ENCODE measurements at places on chromosomes 4 and X.

DNA sequence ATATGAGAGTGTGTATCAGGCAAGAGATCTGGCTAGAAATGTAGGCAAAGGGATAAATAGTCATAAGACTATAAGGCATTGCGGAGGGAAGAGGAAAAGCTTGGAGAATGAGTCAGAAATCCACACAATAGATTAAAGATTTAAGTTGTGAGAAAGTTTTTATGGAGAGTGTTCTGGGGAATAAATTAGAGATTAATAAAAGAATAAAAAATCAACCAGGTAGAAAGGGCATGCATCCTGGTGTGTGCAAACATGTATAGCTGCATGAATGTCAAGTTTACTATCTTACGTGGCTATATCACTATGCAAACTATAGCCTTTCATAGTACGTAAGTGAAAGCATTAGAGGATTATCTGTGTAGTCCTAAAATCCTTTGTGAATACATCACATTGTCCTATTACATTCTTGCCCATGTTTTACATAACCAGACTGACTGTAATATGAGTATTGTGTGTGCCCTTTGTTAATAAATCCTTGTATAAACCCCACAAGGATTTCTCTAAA lies 36.9 kb downstream of the SNCA start:
- DNase-seq, result no peak

DNA sequence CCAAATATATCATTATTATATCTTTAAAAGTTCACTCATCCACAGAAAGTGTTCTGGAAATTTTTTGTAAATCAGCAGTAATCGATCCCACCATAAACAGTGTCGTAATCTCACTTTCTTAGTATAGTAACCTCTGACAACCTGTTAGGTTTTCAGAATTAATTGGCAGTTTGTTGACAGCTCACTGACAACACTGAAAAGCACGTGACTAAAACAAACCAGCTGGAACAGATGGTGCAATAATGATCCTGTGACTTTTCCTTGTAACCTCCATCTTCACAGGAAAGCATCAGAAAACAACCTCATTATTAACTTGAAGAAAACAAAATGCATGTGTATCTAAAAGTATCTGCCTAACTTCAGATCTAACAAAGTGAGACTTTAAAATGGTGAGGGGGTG lies 48.5 kb downstream of the FSTL5 start:
- no peak for DNase-seq

DNA sequence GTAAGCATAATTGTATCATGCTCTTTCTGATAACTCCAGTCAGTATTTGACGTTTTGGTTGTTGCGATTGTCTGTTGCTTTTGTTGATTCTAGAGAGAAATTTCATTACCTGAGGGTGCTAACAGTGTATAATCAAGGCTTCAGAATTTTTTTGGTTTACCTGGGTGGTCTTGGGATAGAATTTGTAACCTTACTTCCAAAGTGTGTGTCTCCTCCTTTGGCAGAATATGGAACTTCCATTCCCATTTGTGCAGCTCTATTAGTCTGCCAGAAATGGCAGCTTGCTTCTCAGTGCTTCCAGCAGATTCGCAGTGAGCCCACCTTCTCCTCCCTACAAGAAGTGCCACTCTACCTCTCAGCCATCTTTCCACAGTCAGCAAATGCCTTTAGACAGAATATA lies 5.3 kb downstream of the COPS4 start:
- no peak for DNase-seq

GRCh38 chr4:45423896-45424295 lies 697.5 kb upstream of the GNPDA2 start:
- no peak for DNase-seq

GRCh38 chrX:23936180-23936579 lies 28.4 kb downstream of the CXorf58 start:
- DNase-seq, result no peak

- no peak for DNase-seq
Observed at GRCh38 chr4:7777017-7777710, 162.5 kb downstream of the AFAP1 start.

GRCh38 chr4:155638195-155638965 lies 28.3 kb upstream of the GUCY1A1 start:
- DNase-seq, result no peak

DNA sequence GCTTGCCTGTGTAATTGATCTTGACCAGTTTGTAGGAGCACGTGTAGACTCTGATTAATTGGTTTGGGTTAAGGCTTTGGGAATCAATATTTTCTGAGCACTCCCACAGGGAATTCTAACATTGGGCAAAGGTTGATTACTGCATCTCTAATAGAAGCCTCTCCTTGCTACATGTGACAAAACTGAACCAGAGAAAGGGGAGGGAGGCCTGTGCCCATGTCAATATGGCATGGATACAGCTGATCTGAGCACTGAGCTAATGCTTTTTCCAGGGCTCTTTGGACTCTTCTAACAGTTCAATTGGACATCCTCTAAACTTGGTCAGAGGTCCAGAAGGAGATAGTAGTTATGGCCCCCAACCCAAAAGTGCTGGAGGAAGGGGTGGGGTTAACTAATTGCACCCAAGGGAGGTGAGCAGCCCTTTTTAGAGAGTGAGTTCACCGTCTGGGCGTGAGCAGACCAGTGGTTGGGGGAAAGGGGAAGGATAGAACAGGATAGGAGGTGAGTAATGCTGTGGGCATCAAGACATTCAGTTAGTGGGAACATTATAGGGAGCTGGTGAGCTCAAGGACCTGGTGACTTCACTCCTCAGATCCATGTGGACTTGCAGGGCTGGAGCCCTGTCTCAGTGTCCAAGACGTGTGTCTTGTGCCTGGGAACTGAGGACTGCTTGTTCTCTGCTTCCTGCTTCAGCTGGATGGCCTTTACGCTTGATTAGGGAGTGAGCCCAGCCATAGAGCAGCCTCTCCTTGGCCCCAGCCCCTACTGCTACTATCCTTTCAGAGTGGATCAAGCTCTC lies 22.8 kb downstream of the MSN start:
- DNase-seq, result no peak

DNA sequence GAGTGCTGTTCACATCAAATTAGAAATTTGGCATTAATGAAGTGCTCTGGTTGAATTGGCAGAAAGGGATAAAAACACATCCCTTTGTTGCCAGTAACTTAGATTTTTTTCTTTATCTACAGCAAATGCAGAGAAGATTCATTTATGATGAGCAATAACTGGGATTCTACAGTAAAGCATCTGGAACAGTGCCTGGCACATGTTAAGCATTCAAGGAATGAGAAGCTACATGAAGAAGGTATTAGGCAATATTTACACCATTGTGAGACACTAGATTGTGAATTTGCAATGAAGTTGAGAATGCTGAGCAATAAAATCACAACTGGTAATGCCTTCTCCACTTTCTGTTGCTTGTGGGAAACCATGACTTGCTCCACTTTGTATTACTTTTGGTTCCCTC lies 33.5 kb downstream of the PCDH19 start:
- DNase-seq, result no peak

GRCh38 chr4:112954286-112954685 lies 95.2 kb upstream of the ANK2 start:
- DNase-seq, result no peak

GRCh38 chr4:116361790-116362189 lies 723.6 kb downstream of the TRAM1L1 start:
- DNase-seq, result no peak

DNA sequence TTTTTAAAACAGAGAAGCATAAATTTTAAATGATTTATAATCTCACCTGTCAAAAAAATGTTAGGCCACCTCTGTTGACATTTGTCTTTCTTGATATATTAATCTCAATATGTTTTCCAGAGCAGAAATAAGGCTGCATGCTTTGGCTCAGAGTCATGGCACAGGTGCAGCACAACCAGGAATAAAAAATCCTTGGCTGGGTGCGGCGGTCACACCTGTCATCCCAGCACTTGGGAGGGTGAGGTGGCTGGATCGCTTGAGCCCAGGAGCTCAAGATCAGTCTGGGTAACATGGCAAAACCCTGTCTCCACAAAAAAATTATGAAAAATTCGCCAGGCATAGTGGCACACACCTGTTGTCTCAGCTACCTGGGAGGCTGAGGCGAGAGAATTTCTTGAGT lies 18.1 kb downstream of the CPLX1 start:
- no peak for DNase-seq

GRCh38 chr4:134326866-134327265 lies 125.3 kb upstream of the PABPC4L start:
- no peak for DNase-seq

DNA sequence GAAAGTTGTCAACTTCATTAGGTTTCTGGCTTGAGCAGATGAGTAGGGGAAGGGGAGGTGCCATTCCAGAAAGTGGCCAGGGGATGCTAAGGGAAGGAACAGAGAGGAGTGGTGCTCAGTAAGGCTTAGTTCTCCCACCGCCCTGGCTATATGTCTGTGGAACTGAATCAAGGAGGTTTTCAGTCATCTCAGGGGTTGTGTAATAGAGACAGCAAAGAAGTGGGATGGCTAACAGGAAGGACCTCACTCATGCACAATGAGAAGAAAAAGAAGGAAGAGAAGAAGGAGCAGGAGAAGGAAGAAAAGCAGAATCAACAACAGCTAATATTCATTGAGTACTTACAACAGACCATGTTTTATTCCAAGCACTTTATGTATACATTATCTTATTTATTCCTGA lies 368.7 kb downstream of the MID1IP1 start:
- DNase-seq, result no peak

DNA sequence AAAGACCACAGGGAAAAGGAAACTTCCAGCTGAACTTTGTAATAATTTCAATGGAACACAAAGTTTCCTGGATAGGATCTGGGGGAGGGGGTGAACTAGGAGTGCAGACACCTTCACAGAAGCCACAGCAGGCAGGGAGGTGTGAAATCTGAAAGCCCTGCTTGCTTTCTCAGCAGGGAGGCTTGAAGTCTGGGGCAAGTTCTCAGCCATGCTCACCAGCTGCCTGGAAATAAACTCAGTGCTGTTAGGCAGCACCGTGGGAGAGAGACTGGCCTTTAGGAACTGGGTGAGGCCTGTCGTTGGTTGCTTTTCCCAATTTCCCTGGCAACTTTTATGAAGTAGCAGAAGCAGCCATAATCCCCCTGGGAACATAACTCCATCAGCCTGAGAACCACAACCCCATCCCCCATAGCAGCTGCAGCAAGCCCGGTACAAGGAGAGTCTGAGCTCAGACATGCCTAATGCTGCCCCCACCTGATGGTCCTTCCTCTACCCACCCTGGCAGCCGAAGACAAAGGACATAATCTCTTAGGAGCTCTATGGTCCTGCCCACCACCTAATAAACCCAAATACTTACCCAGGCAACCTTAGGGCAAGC lies 39.2 kb upstream of the NMU start:
- no peak for DNase-seq

- DNase-seq, result peak; percentile 47
Observed at GRCh38 chr4:48944756-48945241, 38.2 kb upstream of the OCIAD2 start.

DNA sequence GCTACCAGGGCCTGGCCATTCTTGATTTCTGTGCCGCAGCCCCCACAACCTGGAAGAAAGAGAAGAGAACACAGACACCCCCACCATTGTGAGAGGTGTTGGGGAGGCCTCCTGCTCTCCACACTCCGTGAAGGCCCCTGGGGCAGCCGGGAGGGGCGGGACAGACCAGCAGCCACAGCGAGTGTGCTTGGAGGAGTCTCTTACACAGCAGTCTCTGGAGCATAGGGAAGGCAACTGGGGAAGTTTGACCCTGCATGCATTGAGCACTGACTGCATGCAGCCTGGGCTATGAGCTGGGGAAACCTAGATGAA lies 77.9 kb downstream of the ABLIM2 start:
- DNase-seq, result no peak

DNA sequence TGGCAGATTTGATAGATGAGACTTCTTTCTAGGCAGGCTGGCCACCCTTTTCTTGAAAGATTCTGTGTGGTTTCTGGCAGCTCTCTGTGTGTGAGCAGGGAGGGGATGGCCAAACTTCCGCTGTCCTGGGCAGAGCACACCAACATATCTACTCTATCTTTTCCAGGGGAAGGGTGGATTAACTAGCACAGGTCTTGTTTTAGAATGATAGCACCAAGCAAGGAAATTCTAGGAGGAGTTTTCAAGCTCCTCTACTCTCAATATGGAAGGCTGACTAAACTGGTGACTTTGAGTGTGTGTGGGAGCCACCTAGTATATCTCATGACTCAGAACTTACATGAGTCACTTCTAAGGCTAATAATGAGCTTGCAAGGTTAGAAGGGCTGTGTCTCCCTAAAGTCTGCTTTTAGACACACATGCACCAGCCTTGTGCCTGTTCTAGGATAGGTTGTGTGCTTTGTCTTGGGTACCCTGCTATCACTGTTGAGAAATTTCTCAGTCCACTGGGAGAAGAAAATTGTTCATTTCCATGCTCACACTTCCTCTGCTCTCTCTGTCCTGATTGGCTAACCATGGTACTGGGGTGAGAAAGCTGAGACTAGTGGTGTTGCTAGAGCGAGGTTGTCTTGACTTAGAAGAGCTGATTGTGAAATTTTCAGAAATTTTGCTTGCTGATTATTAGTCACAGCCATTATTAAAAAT lies 72.9 kb downstream of the YIPF6 start:
- DNase-seq, result no peak

DNA sequence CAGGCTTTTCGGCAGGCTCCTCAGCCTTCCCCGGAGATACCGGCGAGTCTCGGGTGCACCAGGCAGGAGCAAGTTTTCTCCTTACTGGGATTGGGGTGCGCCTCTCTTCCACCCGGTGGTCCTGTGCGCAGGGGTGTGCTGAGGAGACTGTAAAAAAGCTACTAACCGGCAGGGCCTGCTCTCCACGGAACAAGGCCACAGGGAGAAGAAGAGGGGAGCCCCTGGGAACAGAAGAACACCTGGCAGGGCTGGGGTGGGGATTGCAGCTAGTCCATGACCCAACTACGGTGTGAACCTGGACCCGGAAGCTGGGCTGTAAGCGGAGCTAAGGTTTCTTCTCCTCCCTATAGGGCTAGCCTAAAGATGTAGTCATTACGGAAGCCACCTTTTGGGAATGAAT lies 17.7 kb upstream of the ZIC3 start:
- no peak for DNase-seq

- no peak for DNase-seq
Observed at GRCh38 chr4:172412851-172413580, 599.8 kb downstream of the GALNTL6 start.

- DNase-seq, result no peak
Observed at GRCh38 chr4:72283357-72283756, 251.6 kb downstream of the NPFFR2 start.

DNA sequence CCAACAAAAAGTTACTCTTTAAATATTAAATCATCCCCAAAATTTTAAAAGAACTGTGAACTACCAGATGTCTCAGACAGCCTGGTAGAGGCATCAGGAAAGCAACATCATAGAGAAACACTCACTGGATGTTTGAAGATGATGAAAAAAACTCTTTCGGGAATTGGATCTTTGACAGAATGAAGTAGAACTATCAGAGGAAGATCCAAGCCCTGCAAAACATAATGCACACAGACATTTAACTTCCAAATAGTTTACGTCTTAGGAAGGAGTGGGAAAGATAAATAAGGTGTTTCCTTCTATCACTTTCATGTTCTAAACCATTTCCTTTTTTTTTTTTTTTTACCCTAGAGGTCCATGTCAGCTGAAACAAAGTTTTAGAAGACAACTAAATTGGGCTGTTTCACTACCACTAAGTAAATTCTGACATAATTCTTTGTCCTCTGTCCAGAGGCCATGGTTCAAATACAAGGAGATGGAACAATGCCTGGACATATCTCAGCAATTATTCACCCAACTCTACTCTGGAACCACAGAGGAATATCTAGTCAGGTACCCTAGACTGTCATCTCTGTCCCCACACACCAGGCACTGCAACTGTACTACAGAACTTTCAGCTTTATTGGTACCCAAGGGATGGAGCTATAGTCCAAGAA lies 217.7 kb upstream of the INTU start:
- DNase-seq, result no peak

- DNase-seq, result no peak
Observed at GRCh38 chrX:11641349-11642065, 24.2 kb downstream of the ARHGAP6 start.
